ENCODE measurements at places on chromosomes 7 and 10.

- DNase-seq = no peak
These were observed 8.7 kb upstream of the MTPAP start for GRCh38 chr10:30357806-30358205.

DNA sequence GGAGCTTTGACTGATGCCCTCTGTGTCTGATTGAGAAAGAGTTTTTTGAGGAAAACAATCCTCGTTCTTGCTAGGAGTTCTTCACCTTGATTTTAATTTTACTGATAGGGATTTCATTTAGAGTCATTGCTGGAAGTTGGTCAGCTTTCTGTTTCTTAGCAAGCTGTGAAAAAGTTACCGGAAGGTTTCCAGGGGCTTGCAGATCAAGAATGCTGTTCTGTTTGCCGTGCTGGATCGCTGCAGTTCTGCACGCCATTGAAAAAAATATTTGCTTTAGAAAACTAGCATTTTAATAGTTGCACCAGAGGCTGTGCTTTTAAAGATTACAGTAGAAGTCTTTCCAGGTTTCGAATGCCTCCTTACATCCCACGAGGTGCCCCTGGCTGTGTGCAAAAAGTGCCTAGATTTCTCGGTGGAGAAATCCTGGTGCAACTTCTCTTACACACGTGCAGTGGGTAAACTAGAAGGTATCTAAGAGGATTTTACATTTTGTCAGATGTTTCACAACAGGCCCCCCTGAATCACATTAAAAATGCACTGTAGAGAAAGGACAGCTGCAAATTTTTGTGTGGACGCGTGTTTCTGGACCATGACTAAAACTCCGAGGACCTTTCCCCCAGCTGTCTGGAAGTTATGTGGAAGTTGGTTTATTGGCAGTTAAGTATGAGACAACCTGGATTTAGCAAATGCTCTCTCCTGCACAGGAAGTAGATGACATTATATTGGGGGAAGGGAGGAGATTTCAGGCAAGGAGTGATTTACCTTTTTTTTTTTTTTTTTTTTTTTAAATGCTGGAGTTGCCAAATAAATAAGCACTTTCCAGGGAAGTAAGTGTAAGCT, 5.8 kb downstream of the TCF7L2 start:
- DNase-seq = no peak

GRCh38 chr7:95478272-95479037, 7.3 kb upstream of the ASB4 start:
- peak; percentile 56 for DNase-seq

- DNase-seq = no peak
These were observed 208.4 kb upstream of the LRRTM3 start for GRCh38 chr10:66717231-66717981.

GRCh38 chr7:47580175-47580706, 1.7 kb downstream of the TNS3 start:
- DNase-seq = no peak

DNA sequence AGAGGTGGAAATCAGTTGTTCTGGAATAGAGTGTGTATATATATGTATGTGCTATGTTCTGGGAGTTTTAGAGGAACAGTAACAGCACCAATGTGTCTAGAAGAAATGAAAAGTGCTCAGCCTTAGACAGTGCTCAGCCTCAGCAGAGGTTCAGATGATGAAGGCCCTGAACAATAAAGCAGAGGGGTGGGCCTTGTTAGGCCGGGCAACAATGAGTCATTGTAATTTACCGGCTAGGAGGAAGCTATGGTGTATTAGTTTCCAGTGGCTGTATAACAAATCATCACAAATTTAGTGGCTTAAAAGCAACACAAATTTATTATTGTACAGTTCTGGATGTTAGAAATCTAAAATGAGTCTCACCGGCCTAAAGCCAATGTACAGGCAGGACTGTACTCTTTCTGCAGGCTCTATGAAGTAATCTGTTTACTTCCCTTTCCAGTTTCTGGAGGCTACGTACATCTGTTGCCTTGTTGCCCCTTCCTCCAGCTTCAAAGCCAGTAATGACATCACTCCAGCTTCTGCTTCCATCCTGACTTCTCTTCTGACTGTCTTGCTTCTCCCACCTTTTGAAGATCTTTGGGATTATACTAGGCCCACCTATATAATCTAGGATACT, 84.6 kb downstream of the CH25H start:
- no peak for DNase-seq

DNA sequence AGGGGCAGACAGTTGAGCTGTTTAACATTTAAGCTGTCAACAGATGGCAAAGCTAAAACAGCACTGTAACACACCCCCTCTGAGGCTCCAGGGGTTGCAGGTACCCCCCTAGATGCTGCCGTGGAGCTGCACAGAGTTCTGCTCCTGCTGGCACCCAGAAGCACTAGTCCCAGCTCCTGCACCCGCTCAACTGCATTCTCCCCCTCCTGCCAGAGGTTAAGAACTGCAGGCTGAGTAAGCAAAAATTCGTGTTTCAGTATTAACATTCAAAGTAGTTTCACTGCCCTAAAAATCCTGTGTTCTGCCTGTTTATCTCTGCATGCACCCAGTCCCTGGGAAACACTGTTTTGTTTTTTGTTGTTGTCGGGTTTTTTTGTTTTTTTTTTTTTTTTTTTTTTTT, 790.8 kb upstream of the KCND2 start:
- DNase-seq = no peak

- no peak for DNase-seq
These were observed 23.4 kb downstream of the ZPBP start for GRCh38 chr7:50069613-50070012.

DNA sequence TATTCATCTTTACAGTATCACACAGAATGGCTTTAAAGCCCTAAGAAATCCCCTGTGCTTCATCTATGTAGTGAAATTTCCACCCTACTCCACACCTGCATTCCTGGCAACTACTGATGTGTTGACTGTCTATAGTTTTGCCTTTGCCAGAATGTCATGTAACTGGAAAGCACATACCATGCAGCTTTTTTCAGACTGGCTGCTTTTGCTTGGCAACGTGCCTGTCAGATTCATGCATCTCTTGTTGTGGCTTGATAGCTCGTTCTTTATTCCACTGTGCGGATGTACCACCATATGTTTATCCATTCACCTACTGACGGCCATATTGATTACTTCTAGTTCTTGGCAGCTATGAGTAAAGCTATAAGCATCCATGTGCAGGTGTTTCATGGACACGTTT, 30.6 kb downstream of the RBM17 start:
- DNase-seq = no peak

DNA sequence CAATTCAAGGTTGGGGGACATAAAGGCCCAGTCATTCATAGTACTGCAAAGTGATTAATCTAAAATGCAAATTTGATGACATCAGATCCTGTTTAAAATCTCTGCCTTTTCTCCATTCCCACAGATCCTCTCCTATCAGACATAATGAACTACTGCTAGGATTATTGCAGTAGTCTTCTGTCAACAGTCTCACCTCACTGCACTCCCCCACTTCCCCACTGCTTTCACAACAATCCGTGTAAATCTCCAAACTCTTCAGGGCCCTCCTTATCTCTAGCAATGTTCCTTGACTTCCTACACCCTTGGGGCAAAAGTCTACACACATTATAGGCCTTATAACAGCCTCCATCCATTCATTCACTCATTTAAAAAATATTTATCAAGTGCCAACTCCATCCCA, 112.4 kb downstream of the KBTBD2 start:
- DNase-seq = no peak

- no peak for DNase-seq
These were observed 319.8 kb upstream of the PHYHIPL start for GRCh38 chr10:58856508-58857240.

DNA sequence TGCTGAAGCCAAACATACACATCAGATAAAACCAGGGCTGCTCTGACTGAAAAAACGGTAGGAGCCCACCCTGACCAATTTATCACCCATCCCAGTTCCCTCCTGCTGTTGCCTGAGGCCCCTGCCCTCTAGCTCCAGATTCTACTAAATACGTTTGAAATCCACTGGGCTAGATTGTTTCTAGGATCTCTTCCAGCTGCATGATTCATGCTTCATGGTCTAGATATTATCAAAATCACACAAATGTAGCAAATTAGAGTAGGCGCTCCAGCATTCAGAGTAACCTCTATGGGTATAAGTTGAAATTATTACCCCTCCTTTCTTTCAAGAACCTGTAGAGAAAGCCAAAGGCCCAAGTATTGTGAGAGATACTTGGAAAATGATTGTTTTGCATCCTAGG, 151.2 kb upstream of the FAM13C start:
- no peak for DNase-seq

DNA sequence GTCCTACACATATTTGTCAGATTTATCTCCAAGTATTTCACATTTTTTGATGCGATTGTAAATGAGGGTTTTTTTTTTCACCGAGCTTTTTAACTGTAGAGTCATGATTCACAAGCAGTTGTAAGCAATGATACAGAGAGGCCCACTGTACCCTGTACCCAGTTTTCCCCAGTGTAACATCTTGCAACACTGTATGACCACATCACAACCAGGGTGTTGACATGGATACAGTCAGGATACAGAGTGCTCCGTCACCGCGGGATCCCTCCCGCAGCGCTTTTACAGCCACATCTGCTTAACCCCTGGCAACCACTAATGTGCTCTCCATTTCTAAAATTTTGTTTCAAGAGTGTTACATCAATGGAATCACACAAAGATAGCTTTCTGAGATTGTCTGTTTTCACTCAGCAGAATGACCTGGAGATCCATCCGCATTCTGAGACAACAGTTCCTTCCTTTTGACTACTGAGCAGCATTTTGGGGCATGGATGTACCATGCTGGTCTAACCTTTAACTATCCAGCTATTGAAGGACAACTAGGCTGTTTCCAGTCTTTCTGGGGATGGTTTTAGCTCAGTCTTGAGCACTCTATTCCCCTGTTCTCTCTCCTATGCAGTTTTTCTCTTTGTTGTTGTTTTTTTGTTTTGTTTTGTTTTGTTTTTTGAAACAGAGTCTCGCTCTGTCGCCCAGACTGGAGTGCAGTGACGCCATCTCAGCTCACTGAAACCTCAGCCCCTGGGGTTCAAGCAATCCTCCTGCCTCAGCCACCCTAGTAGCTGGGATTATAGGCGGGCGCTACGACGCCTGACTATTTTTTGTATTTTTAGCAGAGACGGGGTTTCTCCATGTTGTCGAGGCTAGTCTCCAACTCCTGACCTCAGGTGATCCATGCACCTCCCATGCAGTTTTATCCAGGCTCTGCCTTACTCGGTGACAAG, 25.9 kb downstream of the GPRIN2 start:
- DNase-seq = no peak

GRCh38 chr10:3813267-3813666, 28.3 kb upstream of the KLF6 start:
- no peak for DNase-seq

DNA sequence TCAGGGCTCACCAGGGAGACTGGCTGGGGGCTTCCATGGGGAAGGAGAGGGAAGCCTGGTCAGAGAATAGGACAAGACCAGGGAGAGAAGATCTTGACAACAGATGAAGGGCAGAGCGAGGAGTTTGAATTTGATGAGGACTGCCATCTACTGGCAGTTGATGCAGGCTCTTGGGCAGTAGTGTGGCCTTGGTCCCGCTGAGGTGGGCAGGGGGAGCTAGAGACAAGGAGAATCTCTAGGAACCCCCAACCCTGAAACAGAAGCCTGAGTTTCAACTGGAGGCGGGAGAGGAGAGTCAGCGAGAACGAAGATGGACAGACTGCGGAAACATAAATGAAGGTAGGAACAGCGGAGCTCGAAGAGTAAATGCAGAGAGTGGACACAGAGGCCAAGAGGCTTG, 81.0 kb downstream of the PPP1R3C start:
- no peak for DNase-seq

- DNase-seq = no peak
These were observed 150.4 kb upstream of the GNAI1 start for GRCh38 chr7:79984210-79984609.

GRCh38 chr10:105075031-105075430, 433.9 kb downstream of the SORCS3 start:
- DNase-seq = no peak

GRCh38 chr7:47517821-47518480, 64.0 kb downstream of the TNS3 start:
- DNase-seq = no peak
